ENCODE measurements at places on chromosomes 2 and 18.

DNA sequence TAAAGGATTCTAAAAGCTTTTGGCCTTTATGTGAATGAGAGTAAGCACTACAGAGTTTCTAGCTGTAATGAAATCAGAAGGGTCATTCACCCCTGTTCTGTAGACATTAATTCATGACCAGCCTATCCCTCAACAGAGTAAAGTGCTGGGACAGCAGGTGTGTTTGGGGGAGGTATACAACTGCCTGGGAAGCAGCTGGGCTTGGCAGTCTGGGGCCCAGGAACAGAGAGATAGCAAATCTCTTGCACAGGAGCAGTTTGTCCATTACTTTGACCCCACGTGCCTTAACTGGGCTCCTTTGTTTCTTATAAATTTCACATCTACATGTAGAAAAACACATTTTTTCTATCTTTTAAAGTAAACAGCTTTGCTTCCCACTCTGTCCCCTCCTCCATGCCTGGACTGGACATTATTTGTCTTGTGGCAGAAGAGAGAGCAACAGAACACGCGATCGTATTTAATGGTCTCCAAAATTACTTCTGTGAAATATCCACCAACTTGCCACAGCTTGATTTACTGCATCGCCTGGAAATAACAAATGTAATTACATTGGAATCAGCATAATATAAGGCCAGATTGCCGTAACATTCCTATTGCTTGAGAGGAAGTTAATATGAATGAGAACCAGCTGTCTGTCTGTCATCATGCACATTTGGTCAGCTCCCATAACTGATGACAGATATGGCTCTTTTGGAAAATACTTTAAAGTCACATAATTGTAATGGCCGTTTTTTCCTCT lies 263.8 kb downstream of the RBM43 start:
- DNase-seq = no peak

DNA sequence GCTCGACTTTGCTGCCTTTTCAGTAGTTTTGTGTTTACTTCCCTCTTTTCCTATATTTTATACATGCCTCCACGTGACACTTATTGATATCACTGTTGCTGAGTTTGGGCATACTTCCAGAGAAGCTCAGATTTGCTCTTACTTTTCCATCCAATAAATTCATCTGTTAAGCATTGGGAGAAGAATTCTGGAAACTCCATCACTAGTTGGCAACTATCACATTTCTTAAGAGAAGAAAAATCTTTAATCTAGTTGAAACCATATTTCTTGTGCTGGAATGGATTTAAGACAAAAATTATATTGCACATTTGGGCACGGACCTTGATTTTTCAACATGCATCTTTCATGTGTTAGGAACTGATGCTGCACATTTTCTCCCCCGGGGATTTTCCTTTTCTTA lies 52.6 kb upstream of the CPO start:
- no peak for DNase-seq

GRCh38 chr2:3403587-3404334 lies 24.3 kb downstream of the TRAPPC12 start:
- DNase-seq = no peak

- DNase-seq = no peak
These were observed 56.2 kb upstream of the ROCK1 start for GRCh38 chr18:21167641-21168377.

DNA sequence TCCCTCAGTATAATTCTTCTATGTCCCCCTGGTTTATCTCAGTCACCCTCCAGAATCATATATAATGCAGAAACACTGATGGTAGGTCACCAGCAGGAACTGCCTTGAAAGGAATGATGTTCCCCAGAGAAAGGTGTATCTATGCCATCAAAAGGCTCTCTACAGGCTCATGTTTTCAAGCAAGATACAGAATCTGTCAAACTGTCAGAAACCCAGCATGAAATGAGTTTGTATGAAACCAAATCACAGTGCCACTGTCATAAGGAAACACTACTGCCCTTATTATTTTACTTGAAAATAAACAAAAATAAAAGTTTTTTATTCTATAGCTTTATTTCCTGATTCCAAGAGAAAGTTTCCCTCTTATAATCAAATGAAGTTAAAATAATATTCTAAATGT lies 1064.5 kb upstream of the DDX18 start:
- DNase-seq = no peak

GRCh38 chr2:11248-11941 lies 34.9 kb downstream of the FAM110C start:
- DNase-seq = no peak

GRCh38 chr18:7681298-7681697 lies 114.2 kb downstream of the PTPRM start:
- no peak for DNase-seq

- no peak for DNase-seq
These were observed 81.9 kb upstream of the VWC2L start for GRCh38 chr2:214328941-214329340.

- DNase-seq = no peak
These were observed 40.4 kb upstream of the ID2 start for GRCh38 chr2:8641301-8641965.

DNA sequence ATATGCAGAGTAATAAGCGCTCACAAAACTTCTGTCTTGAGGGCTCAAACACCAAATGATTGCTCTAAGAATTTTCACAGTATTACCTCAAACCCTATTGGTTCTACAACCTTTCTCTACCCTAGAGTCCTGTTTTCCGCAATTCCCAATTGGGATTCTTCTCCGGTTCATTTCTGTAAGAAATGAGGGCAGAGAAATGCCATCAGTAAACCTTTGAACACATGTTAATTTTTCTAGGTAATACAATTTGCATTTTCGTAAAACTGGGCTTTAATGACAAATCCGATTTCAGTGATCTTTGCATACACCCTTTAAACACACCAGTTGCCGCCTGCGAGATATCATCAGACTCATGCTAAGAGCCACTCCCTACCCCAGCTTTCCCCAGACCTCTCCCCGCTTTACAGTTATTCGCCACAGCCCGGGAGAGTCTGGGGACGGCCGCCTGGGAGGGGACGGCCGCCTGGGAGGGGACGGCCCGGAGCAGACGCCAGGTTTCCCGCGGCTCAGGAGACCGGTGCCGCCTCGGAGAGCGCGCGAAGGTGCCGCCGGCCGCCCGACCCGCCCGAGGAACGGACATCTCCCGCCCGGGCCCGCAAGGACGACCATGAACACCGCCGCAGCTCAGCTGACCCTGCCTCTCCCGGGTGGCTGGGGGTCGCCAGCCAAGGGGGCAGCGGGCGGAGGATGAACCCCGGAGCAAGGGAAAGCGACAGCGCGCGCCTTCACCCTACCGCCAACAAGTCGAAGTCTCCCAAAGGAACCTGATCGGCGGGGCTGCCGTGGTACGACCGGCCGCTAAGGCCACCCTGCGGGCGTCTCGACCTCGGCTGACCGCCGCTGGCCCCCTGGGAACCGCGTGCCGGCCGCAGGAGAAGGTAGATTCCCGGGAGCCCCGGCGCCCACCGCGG lies 463 bp downstream of the SMC6 start:
- DNase-seq = peak; percentile 5

DNA sequence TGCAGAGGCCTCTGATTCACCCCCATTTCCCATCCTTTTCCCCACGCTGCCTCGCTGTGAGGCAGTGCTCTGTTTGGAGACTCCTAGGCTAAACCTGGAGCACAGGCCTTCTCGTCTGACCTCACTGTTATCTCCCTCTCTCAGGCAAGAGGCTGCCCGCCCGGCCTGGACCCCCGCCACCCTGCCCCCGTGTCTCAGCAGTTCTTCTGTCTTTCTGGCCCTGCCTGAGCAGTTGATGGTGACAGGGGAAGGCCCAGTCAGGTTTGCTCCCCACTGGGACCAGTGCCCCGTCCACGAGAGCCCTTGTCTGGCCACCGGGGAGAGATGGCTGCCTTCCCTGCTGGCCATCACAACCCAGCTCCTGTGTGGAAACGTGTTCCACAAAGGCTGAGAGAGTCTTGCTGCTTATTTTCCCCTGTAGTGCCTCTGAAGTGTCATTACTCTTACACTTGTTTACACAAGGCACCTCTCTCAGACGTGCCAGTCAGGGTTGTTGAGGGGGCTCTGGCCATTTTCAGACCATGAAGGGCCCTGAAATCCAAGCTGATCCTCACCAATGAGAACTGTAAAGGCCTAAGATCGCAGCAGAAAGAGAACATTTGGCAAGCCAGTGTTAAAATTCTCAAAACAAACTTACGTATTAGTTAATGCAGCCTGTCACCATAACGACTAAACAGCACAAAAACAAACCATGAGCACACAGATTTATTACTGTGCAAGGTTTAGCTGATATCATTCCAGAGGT lies 210.9 kb downstream of the NDUFA10 start:
- DNase-seq = no peak

- DNase-seq = no peak
These were observed 38.6 kb upstream of the ZFP36L2 start for GRCh38 chr2:43265001-43265400.

DNA sequence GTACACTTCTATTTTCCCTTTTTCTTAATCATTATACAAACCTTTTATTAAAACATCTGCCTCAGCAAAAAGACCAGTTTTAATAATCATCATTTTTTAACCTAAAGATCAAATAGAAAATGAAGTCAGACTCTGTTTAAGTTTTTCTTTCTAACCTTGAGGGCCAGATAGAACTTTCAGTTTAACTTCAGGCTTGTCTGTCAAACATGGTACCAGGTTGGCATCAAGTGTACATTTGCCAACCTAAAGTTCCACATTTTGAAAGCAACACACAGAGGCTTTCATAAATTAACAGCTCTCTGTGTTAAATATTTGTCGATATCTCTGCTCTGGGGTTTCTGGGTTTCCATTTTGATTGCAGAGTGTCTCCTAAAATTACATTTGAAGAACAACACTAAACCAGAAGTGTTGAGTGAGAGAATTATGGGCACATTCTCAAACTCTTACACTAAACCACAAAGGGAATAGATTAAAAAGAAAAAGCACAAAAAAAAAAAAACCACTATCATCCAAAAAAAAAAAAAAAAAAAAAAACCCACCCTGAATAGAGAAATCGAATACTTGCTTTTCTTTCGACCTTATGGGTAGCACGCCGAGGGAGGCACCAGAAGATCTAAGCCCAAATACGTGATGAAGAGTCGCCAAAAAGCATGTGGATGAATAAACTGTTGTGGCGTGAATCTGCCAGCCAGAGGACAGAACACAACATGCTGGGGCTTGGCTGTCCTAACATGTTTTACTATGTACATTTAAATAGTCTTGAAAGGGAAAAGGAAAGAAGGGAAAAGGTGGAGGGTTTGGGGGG lies 166.2 kb downstream of the TCF4 start:
- DNase-seq = no peak

- no peak for DNase-seq
These were observed 365.3 kb downstream of the ERBB4 start for GRCh38 chr2:212173331-212173730.

GRCh38 chr18:35197296-35197695 lies 43.5 kb upstream of the ZNF397 start:
- no peak for DNase-seq

- no peak for DNase-seq
These were observed 24.6 kb downstream of the HYCC2 start for GRCh38 chr2:201046881-201047280.
